NCI-H1436 (cell line): ENCODE measurements at places on chromosomes 6 and 20.
A peak's percentile ranks its signal among the peaks of the same experiment; 100 is the strongest.

GRCh38 chr6:116278854-116279231 is 887 bp downstream of the TSPYL1 start:
- DNase-seq: no peak

- DNase-seq: peak; percentile 75
Observed at GRCh38 chr20:2840138-2840966, at the start of the genes PCED1A and VPS16. Gene PCED1A (minus strand): TSS chr20:2840655. CDS start chr20:2839912, 743 bp downstream. Gene VPS16 (plus strand): TSS chr20:2840745. CDS start chr20:2840775, 30 bp downstream.

GRCh38 chr20:4987130-4987529 is 14.2 kb downstream of the SLC23A2 start:
- no peak for DNase-seq

- DNase-seq: no peak
Observed at GRCh38 chr6:23419046-23419445, 707.0 kb upstream of the NRSN1 start.

DNA sequence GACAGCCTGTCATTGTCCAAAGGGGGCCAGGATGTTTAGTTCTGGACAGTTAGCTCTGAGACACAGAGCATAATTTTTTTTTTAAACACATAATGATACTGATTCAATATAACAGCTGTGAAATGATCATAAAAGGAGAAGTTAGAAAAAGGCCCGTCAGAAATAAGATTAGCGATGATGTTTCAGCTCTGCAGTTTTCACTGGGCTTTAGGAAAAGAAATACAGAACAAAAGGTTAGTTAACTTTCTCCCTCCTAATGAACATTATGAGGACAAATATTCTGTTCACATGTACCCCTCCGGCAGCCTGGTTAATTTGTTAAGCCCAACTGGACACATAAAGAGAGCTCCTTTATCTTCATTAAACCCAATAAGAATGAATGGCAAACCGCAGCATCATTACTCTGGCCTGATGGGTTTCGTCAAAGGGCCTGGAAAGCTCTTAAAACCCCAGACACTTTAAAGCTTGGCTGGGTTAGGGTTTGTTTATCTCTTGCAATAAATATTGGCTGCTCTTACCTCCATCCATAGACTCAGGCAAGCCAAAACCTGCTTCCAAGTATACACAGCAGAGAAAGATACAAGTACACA is 394.6 kb downstream of the KIF16B start:
- no peak for DNase-seq

GRCh38 chr20:17734374-17734773 is 34.6 kb downstream of the BANF2 start:
- DNase-seq: no peak

DNA sequence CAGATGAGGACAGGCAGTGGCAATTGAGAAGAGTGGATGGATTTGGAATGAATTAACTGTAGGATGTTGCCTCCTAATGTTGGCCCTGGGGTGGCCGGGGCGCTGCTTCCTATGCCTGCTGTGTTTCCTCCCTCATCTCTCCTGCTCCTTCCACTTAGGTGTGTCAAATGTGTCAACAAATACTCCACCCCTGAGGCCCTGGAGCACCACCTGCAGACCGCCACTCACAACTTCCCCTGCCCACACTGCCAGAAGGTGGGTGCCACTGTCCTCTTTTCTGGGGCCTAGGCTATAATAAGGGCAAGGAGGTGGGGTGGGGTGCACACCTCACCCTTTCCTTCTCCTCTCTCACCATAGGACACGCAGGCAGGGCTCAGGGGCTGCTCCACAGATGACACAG is 30.0 kb upstream of the CHMP4B start:
- DNase-seq: no peak

DNA sequence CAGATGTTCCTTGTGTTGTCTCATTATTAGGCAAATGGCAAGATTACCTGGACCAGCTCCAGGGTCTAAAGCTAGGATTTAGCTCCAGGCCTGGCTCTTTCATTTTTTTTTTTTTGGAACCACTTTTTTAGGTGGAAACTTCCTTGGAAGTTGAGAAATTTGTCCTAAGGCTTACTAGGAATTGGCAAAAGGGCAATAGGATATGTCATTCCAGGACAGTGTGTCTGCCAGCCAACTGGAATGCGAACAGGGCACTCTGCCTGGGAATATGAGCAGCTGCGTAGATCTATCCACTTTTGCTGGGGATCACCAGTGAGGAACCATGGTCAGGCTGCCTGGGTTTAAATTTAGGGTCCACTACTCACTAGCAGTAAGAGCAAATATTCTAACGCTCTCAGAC is 304.0 kb downstream of the TSHZ2 start:
- no peak for DNase-seq

DNA sequence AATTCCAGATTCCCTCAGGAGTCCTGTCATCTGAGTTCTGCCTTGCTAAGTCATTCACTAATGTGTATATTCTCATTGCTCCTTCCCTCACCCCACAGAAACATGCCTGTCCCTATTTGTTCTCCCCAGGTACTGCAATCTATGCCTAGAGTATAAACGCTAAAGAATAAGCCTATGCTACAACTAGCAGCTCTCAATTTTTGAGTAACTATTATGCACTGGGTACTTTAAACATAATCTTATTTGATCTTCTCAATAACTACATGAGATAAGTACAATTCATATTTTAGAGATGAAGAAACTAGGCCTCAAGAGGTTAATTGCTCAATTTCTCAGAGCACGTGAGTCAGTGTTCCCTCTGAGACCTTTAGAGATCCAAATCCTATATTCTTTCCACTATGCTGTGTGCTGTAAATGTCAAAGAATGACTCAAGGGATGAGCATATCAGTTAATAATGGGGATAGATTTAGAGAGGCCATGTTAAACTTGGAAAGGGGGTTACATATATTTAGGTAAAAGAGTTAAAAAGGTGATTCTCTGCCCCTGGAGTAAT is 423.8 kb upstream of the ADGRB3 start:
- no peak for DNase-seq

DNA sequence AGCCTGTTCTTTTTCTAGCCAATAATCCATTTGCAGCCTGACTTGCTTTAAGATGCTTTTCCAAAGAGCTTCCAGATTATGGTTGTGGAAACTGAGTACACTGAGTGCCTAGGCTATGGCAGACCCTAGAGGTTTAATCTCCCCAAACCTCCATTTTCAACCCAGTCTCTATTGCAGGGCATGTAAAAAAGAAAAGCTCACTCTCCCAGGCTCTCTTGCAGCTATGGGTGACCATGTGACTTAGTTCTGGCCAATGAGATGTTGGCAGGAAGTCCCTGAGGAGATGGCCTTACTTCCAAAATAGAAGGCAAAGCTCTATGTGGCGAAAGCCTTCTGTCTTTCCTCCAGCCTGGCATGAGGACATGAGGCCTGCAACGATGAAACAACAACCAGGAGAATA is 3.8 kb downstream of the PDRG1 start:
- no peak for DNase-seq

- DNase-seq: no peak
Observed at GRCh38 chr20:62952968-62953838, 694 bp downstream of the SLC17A9 start.

DNA sequence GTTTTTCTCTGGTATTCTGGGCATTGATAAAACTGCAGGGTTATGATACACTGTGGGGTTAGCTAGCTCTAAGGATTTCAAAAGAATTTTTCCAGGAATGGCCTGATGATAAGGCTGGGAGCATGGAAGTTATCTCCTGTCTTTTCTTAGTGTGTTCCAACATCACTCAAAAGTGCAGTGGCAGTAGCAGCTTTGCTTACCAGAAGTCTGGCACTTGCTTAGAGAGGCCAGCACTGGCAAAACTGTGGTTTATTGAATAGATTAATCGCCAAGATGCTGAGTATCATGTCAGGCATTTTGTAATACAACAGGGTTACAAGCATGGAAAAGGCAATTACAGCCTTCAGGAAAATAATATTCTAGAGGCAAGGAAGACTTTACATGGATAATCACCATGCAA is 719.5 kb upstream of the GJE1 start:
- DNase-seq: no peak

DNA sequence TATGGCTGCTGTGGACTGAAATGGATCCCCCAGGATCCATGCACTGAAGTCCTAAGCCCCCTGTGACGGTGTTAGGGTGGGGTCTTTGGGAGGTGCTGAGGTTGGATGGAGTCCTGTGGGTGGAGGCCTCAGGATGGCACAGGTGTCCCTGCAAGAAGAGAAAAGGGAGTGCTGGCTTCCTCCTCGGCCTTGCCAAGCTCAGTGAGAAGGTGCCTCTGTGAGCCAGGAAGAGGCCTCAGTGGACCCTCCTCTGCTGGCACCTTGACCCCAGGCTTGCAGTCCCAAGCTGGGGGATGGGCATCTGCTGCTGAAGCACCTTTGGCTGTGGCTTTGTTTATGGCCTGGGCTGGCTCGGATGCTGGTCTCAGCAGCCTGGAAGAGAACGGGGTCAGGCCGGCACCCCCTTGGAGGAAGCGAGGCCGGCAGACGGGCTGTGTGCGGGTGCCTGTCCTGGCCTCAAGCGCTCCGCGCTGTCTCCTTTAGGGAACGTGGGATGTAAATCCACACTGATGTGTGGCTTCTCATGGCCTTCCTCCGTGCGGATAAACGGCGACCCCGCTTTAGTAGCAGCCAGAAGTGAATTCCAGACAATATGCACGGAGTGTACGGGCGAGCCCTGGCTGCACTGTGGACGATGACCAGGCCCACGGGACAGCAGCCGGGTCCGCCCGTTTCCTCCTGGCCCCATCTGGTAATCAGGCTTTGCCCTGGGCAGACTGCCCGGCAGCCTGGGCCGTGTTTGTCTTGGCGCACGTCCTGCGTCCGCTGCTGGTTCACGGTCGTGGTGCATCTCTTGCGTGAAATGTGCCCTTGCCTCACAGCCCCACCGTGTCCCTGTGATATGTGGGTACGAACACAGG is 182.6 kb downstream of the ERMARD start:
- DNase-seq: no peak

DNA sequence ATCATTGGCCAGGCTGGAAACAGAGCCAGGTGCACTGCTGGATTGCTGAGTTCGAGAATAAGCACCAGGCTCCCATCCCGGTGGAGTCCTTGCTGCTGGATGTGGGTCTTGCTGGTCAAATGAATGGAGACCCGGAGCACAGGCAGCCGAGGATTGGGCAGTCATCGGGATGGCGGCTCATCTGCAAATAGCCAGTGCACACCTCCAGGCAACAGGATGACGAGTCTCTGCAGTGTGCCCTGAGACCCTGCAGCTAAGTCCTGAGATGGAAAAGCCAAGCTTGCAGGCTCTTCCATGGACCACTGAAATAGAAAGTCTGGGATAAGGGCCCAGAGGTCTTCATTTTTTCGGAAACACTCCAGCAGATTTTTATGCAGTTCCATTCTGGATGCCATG is 143.5 kb downstream of the WDR27 start:
- no peak for DNase-seq

- no peak for DNase-seq
Observed at GRCh38 chr20:16664020-16664419, 65.8 kb upstream of the SNRPB2 start.

DNA sequence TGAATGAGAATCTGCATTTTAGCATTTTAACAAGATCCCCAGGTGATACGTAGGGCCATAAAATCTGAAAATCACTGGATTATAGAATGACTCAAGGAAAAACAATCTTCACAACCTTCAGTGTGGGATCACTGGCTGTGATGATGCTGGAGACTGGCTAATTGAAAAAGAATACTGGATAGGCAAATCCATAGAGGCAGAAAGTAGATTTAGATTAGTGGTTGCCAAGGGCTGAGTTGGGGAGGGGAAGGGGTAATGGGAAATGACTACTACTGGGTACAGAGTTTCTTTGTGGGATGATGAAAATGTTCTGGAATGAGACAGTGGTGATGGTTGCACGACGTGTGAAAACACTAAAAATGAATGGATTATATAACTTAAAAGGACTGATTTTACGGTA is 84.1 kb downstream of the CDK19 start:
- DNase-seq: no peak

DNA sequence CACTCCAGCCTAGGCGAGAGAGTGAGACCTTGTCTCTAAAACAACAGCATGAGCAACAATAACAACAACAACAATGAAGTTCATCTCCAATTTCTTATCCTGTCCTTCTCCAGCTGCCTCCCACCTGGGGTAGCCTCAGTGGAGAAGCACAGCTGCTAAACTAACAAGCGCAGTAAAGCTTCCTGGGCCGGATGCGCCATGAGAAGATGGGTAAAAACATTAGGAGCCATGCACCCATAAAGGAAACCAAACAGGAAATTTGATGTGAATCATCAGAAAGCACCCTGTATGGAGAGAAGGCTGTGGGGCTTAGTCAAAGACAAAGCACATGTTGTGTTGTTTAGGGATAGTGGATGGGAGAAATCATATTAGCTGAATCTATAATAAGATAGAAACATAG is 61.1 kb upstream of the CCN6 start:
- peak; percentile 25 for DNase-seq

DNA sequence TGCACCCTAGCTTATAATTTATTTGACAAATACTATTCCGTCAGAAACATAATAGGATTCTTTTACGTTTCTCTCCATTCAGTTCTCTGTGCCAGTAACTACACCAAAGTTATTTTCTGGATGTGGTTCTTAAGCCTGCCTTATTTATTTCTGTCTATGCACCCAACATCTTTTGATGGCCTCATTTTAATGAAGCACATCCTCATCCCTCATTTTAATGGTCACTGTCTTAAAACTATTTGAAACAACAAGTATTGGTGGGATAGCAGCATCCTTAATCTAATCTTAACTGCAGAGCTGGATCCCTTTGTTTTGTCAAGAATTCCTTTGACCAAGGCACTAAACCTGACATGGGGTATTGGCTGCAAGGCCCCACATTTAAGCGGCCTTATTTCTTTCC is 11.0 kb downstream of the FAM135A start:
- DNase-seq: no peak

DNA sequence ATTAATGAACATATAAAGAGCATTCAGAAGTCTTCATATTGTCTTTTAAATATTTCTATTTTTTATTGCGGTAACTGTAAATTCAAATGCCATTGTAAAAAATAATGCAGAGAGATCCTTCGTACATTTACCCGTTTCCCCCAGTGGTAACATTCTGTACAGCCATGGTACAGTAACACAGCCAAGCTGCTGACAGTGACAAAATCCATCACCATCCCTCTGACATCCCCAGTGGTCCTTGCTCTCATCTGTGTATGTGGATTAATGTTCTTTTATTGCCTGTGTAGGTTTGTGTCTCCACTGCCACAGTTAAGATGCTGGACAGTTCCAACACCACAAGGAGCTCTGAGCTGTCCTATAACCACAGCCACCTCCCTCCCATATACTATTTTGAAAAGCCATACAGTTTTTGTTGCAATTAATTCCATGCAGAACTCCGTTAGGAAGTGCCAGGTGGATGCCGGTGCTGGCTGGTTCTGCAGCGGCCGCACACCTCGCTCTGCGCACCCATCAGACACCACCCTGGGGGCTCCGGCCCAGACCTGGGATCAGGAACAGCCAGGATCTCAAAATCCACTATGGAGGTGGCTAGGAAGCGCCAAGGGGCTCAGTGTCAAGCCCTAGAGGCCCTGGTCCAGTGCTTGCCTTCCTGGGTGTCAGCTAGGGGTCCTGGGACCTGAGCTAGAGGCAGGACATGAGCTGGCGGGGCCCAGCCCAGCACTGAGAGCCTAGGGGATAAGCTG is 93.1 kb upstream of the PMEPA1 start:
- DNase-seq: no peak
